ENCODE measurements at places on chromosomes 3 and 15. TPM values are rescaled to one million over a fixed set of nuclear protein-coding genes. Genes with fewer than 3 reads are reported as not detected.

- no peaks in the 10 kb centered on the region for H3K27me3 ChIP-seq
- peaks cover 23% of the 10 kb centered on the region for H3K4me1 ChIP-seq
- H3K4me3 ChIP-seq = no peak overlapping the region
Observed at GRCh38 chr15:90315278-90315982, 36.7 kb upstream of the ZNF774 start.

Gene CHL1
- total RNA-seq = 25.8 TPM

Gene MUC20
- 23.8 TPM for total RNA-seq

Gene GP9
- not detected for total RNA-seq

Gene DALRD3
- 35.4 TPM for total RNA-seq
